Activated T-helper 17 cell treated with anti-CD3 and anti-CD28 coated beads, Interleukin-2, amount 50 U/mL, for 72 hours (primary cell): ENCODE measurements at places on chromosomes 7 and 10. TPM values are rescaled to one million over a fixed set of nuclear protein-coding genes. Genes with fewer than 3 reads are reported as not detected.

GRCh38 chr7:33550363-33550762 lies 355.0 kb upstream of the BMPER start:
- no peak for ATAC-seq

GRCh38 chr10:43905512-43906236 lies 257.0 kb upstream of the ZNF32 start:
- ATAC-seq: no peak

DNA sequence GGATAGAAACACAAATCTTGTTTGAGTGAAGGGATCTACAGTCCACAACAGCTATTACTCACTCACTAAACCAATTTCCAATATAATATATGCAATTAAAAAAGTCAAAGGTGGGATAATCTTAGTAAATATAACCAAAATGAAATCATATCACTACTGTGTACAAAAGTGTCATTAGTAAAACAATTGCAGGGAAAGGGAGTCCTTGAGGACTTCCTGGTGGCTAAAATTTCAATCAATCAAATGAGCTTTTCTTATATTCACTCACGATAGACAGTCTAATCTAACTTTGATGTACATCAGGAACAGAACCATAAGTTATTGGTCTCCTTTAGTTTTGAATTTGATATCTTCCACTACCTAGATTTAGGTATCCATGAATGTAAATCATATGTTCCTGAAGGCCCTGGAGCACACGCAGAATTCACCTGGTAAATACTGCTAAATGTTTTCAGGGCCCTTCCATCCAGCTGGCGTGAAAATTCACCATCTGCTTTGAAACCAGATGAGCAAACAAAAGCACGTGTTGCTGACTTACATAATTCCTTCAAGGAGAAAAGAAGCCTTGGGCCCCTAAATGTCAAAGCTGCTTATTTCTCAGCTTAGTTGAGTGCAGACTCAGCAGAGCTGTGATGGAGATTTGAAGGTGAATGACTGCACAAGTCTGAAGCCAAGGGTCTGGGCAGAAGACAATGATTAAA lies 159.3 kb upstream of the TMEM196 start:
- ATAC-seq: no peak

DNA sequence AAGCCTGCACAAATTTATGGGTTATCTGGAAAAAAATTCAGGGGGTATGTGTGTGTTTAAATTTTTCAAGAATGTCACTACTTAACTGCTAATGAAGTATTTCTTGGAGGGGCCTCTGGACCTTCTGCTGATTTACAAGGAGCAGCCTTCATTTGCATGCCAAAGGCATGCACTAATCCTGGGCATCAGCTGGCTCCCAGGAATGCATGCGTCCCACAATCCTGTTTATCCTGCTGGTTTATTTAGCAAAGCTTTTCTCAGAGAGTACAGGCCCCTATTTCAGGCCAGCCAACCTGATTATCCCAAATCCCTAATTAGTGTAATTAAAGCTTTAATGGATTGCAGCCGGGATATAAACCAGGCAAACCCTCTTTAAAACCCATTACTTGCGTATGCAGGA lies 170.4 kb downstream of the TAX1BP1 start:
- ATAC-seq: no peak

GRCh38 chr7:35550831-35551230 lies 144.1 kb downstream of the HERPUD2 start:
- no peak for ATAC-seq

- no peak for ATAC-seq
Observed at GRCh38 chr10:3178042-3178441, 5.5 kb upstream of the PITRM1 start.

DNA sequence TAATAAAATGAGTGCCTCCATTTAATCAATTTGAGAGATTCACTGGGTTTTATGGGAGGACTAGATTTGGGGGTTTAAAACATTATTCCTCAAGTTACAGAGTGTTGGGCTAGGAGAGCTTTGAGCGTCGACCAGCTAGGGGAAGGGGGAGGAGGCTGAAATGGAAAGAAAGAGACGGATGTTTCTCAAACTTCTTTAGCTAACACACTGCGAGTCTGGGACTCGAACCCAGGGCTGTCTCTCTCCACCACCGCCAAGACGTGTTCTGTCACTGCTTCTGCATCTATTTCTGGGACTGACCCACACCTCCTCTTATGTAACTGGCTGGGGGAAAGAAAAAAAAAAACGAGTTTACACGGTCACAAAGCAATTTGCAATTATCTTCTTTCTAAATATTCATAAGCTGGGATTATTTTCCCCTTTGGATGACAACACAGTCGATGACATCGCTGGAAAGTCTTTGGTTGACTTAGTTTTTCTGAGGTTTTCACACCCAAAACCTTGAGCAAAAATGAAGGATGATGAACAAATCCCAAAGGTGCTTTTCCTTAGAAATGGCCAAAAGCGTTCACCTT lies 27.2 kb downstream of the CHST15 start:
- no peak for ATAC-seq

DNA sequence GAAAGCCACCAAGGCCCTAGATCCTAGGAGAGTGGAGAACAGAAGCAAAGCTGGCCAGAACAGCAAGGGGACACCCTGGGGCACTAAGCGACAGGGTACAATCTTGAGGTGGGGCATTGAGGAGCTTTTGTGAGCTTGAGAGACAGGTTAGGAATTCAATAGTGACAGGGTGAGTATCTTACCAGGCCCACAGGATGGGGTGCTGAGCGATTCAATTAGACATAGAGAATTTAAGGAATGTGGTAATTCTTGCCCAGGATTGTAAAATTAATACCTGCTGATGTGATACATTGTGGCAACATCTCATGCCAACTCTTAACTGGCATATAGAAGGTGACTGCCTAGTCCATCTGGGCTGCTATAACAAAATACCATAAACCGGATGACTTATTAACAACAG lies 14.0 kb downstream of the RBP3 start:
- ATAC-seq: no peak

DNA sequence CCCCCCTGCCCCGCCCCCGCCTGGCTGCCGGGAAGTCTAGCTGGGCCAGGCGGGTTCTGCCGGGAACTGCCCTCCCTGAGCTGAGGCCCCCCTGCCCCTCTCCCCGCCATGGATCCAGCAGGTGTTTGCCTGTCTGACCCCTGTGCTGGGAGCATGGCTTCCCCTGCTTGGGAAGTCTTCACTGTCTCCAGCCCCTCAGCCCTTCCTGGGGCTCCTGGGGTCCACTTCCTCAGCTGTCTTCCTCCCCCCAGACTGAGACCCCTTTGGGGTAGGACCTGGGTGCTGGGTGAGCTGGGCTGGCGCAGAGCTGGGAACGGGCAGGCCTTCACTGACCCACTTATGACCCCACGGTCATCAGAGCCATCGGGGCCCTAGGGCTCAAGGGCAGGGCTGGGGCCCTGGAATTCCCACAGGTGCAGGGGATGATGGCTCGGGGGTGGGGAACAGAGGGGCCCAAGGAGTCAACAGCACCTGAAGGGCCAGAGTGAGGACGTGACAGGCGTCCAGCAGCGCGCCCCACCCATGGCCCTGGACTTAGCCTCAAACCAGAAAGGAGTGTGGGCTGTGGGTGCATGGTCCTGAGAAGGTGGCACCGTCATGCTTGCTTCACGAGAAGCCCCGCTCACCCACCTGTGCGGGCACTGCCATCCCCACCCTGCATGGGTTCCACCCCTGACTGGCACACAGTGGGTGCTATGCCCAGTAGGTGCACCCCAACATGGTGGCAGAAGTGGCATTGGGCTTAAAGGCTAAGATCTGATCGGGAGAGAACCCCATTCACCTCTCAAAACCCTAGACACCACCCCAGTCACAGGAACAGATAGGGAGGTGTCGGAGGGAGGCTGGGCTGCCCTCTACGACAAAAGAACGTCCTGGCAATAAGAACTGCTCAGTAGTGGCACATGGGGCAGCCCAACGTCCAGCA lies 16.2 kb upstream of the TNRC18 start:
- ATAC-seq: no peak

DNA sequence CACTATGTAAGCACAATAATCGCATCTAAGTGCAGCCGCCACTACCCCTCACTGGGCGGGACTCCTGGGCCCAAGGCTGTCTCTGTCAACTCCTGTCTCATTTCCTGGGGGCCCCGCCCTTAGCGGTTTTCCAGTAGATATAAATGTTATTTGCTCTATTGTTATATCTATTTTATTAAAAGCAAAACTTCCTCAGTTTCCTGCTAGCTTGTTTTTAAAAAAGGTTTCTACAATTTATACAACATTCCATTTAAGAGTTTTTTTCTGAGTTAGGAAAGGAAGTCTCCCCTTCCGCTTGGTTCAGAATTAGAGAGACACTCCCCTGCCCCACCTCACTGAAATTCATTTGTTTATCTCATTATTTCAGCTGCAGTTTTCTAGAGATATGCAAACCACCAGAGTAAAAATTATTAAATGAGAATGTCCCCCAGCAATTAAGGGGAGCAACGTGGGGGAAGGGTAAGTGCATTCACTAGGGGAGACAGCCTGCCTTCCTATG lies 82.7 kb downstream of the RAMP3 start:
- ATAC-seq: no peak

GRCh38 chr10:23693925-23694324 lies 255.1 kb downstream of the OTUD1 start:
- ATAC-seq: no peak

NPFFR1 gene
- not detected for total RNA-seq
